ENCODE measurements at places on chromosomes 5 and 9.
A peak's percentile ranks its signal among the peaks of the same experiment; 100 is the strongest.

DNA sequence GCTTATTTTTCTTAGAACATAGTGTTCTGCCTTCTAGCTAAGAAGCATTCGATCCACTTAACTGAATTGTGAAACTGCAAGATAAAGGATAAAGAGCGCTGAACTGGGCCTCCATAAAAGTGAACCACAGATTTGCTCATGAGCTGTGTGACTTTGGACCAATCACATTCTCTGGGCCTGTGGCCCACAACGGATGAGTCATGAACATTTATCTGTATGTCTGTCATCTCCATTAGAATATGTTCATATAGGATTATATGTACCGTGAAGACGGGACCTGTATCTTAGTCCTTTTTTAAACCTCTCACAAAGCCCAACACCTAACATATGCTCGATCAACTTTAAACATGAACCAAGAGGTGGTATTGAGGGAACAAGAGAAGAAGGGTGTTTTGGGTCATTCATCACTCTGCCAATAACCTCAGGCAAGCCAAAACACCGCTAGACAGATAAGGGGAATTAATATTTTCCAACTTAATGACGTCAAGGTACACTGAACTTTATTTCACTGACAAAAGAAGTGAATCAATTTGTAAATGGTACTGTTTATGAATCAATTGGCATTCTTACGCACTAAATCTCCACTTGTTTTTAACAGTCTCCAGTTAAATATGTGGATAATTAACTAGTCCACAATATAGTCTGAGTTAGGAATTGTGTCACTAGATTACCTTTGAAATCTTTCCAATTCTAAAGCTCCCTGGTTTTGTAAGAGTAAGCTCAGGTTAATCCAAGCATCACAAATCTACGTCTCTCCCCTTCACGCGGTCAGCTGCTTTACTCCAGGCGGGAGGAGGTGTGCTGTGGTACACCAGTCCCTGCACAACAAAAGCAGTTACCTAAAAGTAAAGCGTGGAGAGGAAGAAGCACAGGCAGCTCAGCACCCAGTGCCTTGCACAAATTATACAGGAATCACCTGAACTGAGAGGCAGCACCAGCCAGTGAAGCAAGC, 1.6 kb downstream of the TMEM245 start:
- DNase-seq: no peak

DNA sequence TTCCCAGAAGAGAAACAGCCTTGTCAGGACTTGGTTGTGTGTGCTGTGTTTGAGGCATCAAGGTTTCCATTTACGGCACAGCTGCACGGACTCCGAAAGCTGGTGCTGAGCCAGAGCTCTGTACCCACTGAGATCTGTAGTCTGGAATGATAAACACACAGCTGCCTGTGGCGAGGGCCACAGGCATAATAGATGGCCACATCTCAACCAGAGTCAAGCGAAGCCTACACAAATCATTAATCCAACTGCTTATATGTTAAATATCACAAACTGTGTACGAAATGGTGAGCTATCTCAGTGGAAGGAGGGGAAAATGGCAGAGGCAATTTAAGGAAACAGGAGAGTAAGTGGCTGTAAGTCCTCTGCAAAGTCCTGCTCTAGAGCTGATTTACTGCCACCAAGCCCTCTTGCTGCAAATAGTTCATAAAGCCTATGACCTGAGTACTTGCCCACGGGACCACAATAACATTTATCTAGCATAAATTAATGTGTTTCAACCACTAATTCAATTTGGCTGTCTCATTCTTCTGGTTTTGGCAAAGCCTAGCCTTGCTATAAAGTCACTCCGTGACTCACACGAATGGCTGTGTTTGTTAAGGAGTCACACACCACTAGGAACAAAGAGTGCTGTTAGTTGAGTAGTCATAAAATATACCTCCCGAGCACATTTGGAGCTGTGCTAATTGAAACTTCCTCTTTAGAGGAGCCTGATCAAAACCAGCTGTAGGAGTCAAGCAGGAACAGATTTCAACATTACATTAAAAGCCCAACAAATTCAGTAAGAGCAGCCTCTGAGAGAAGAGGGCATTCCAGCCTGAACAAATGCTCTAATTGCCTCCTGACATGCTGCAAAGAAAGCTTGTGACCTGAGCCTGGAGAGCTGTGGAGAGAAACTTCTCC, 738.6 kb upstream of the ZNF608 start:
- peak; percentile 75 for DNase-seq

DNA sequence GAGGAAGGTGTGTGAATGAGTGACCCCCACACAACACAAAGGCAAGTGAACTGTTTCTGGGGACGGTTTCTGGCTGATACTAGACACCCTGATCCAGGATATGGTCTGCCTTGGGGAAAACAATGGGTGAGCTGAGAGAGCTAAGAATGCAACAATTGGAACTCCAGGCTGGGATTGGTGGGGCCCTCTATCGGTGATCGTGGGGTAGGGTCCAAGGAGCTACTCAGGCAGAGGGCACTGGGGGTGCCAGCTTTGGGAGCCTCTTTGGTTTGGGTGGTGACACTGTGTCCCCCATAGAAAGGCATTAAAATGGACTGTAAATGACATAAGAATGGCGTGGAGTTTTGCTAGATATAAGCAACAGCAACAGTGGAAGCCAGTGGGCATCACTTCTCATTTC, 439.1 kb downstream of the DMAC1 start:
- no peak for DNase-seq

DNA sequence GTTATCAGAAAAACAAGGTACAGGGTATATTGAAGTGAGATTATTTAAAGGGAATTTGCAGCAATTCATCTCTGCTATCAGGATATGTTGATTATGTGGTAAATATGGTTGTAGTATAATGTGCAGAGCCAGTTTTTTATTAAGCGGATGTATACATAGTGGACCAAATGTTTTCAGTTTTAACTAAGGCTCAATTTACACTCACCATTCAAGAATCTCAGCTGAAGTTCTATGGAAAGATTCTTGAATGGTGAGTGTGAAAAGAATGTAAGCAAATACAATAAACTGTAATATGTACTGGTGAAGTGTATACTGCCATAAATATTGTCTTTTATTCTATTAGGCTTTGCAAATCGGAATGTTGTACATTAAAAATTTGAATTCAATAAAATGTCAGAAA, 895.9 kb upstream of the CDH10 start:
- no peak for DNase-seq

DNA sequence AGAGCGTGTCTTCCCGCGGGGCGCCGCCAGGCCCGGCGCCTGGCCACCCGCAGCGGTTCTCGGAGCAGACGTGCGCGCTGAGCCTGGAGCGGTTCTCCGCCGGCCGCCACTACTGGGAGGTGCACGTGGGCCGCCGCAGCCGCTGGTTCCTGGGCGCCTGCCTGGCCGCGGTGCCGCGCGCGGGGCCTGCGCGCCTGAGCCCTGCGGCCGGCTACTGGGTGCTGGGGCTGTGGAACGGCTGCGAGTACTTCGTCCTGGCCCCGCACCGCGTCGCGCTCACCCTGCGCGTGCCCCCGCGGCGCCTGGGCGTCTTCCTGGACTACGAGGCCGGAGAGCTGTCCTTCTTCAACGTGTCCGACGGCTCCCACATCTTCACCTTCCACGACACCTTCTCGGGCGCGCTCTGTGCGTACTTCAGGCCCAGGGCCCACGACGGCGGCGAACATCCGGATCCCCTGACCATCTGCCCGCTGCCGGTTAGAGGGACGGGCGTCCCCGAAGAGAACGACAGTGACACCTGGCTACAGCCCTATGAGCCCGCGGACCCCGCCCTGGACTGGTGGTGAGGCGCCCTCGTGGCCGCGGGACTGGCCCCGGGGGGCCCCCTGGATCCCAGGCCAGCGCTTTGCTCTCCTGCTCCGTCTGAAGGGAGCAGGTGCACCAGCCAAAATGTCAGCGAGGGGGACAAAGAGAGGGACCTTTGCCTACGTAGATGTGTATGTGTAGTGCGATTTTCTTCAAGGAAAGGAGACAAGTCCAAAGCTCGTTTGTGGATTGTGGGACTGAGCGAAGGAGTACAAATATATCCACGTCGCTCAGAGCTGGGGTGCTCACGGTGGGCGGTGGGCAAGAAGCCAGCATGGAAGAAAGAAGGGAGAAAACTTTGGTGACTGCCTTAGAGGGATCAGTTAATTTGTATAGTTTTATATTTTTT, 19.5 kb downstream of the BTNL9 start:
- peak; percentile 30 for DNase-seq
